Astrocyte of the cerebellum (primary cell): ENCODE measurements at places on chromosomes 2 and 18.
A peak's percentile ranks its signal among the peaks of the same experiment; 100 is the strongest.

DNA sequence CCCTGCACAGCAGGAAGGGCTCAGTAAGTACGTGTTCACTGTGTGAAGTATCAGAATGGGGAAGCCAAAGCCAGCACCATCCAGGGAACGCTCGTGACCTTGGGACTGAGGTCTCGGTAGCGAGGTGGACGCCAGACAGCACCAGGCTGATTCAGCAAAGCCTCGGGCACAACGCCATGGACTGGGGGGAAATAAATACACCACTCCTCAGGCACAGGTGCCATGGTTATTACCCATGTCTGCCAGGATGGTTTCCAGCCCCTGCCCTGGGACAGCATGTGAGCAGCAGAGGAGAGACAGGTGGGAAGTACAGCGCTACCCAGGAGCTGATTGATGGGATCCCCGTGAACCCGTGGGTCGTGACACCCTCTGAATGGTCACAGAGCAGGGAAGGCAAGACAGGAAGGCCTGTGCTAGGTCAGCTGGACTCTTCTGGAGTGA, 53.0 kb downstream of the REEP1 start:
- DNase-seq: no peak

DNA sequence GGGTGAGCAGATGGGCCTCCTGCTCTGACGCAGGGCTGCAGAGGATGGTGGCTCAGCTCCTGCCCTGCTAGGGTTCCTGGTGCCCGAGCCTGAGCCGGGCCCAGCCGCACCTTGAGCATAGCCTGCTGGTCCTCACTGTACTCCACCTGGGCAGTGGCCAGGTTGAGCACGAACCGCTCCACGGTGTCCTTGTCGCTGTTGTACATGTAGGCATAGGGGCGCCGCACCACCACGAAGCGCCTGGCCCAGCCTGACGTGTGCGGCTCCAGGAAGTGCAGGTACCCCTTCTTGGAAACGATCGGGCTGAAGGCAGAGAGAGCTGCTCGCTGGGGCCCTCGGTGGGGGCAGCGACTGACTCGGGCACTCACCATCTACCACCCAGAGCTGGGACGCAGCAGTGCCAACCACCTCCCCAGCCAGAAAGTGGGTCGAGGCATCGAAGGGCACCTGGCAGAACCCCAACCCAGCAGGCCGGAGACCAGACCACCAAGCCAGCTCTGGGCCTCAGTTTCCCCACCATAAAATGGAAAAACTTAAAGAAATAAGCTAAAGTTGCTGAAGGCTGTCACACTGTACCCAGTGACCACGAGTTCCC, 27.3 kb downstream of the AQP12A start:
- DNase-seq: no peak

- DNase-seq: no peak
Observed at GRCh38 chr2:29329899-29330298, 214.7 kb downstream of the CLIP4 start.

- no peak for DNase-seq
Observed at GRCh38 chr2:155309483-155309882, 611.0 kb downstream of the KCNJ3 start.

DNA sequence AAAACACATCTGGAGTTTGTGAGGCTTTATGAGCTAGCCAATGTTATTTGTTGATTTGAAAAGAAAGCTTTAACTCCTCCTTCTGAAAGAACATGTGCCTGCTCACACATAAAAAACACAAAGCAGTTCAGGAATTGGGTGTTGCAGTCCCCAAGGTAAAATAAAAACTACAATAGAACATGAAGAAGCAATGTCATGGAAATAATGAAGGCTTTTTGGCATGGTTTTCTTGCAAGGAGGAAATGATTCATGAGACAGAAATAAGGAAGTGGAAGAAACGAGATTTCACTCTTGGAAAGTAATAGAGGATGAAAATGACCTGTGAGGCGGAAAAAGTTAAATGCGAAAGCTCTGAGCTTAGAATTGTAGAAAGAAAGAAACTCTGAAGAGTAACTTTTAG, 81.1 kb downstream of the TRIB2 start:
- DNase-seq: peak; percentile 38

GRCh38 chr2:46943881-46944798, 28.5 kb upstream of the MCFD2 start:
- DNase-seq: no peak

DNA sequence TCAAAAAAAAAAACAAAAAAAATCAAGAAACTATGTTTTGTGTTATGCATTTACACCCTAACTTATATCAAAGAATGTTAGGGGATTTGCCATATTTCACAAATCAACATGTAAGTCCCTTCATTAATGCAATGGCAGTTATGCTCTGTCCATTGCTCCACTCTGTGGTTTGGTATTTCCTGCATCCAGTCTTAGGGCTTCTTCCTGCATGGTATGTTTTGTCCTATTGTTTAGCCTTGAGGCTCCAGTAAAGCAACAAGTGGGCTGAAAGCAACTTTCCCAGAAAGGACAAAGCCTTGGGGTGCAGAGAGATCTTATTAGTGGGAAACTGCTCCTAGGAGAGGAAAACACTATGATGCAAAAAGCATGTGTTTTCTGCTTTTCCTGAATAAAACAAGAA, 474.1 kb downstream of the IRS1 start:
- no peak for DNase-seq

DNA sequence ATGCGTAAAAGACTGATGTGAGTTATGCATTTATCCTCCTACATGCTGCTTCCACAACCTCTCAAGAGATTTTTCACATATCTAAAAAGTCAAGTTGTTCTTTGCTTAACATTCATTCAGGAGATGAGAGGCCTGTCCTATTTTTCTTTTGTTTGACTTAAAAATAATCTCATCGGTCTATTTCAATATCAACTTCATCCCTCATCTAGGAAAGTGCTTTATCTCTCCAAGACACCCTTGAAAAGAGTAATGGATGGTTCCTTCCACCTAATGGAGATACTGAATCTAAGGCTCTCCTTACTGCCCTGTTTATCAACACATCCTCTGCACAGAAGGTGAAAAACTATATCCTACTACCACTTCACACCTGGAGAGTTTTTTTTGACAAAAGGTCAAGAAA, 2.4 kb downstream of the NFE2L2 start:
- no peak for DNase-seq

GRCh38 chr2:59655809-59656208, 897.6 kb downstream of the BCL11A start:
- no peak for DNase-seq

DNA sequence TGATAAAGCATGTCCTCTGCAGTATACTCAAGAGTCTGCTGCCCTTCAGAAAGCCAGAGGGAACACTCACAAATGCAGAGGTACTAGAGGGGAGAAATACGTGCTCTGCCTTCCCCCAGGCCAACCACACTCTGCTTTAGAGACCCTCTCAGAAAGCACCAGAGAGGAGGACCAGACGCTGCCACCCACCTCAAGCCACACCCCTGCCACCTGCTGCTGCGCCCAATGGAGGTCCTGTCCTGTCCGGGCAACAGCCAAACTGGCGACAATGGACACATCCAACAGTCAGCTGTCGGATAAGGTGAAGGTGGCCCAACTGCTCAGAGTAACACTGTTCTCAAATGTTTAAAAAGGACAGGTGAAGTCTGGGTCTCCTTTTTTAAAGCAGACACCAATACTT, 44.6 kb downstream of the FAM168B start:
- DNase-seq: no peak

DNA sequence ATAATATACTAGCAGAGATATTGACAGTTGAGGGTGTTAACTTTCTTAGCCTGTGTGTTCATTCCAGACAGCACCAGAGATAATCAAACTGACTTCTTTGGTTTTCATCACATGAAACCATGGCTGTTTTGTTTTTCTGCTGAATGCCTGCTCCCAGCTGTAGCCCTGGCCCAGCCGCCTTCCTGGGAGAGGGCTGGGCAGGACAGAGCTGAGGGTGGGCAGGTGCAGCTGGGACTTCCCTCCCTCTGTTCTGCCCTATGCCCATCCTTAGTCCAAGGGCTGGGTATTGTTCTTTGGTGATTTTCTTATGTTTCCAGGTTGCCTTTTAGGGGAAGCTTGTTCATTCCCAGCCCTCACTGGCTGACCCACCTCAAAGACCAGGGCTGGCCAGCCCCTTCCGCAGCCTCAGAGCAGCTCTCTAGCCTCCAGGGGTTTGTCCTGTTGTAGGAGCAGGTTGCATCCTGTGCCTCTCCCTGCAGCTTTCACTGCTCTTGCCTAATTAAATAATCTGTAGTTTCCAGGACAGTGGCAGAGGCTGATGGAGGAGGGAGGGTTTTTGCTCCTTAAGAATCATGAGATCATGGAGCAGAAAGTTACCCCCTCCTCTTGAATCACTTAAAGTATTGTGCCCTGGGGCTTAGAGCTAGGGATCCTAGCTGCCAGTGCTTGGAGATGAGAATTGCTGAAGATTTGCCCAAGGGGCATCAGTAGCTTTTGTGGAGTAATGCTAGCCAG, 61.4 kb downstream of the MTCL1 start:
- DNase-seq: no peak

DNA sequence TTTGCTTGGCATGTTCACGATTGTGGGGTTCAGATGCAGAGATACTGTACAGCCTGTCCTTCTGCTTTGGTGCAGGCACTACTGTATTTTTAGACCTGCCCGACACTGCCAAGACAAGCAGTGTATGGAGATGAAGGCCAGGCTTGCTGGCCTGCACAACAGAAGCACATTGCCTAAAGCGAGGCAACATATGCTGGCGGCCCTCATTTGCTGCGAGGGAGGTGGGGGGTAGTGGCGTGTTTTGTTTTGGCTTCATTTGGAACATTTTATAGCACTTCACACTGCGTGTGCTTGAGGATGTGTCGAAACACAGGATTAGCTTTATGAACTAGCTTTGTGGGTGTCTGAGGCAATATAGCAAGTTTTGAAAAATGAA, 27.0 kb downstream of the TMEM182 start:
- DNase-seq: no peak

DNA sequence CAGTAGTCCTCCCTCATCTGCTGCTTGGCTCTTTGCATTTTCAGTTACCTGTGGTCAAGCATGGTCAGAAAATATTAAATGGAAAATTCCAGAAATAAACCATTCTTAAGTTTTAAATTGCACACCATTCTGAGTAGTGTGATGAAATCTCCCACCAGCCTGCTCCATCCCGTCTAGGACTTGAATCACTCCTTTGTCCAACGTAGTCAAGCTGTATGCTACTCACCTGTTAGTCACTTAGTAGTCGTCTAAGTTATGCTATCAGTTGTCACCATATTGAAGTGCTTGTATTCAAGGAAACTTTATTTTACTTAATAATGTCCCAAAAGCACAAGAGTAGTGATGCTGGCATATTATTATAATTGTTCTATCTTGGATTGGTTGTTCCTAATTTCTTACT, 172.5 kb downstream of the FIGN start:
- no peak for DNase-seq

- DNase-seq: no peak
Observed at GRCh38 chr18:22219568-22220355, 50.4 kb downstream of the GATA6 start.

DNA sequence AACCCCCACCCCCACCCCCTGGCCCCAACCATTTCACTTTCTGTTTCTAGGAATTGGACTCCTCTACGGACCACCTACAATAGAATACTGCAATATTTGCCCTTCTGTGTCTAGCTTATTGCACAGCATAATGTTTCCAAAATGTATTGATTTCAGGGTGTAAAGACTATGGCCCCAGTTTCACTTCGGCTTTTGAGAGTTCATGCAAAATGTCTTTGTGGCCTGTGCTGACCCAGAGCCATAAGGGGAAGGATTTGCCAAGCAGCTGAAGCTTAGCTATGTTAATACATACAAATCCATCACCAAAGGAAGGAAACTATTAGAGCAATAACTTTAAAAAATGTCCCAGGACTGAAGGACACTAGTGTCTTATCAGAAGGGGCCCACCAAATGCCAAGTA, 11.2 kb upstream of the ATP9B start:
- DNase-seq: no peak

DNA sequence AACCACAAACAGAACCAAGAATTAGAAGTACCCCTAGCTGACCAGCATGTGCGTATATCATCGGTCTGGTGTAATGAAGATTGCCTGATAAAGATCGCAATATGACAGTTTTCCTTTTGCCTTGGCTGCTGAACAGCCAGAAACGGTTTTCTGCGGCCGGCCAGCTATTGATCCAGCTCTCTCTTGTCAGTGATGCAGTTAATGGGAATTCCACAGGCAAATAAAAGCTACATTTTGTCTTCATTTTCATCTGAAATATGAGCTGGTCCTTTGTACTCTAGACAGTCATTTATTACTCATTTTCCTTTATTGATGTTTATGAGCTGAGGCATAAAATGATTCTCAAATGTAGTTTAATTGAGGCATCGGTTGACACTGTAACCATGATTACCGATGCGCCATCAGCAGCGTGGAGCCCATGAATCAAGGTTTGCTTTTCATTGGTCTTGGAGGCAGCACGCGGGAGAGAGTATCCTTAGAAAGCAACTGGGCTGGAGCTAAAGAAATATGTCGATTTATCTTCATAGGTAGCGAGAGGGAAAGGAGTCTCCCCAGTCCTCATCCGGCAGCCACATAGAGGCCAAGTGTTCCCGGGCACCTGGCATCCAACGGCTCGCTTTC, 535.2 kb downstream of the GALR1 start:
- DNase-seq: no peak

GRCh38 chr2:1437101-1437500, 23.8 kb downstream of the TPO start:
- DNase-seq: no peak

- peak; percentile 79 for DNase-seq
Observed at GRCh38 chr2:217393585-217394032, 533.7 kb upstream of the TNP1 start.

GRCh38 chr2:3597567-3597966, 2.7 kb downstream of the COLEC11 start:
- DNase-seq: no peak

DNA sequence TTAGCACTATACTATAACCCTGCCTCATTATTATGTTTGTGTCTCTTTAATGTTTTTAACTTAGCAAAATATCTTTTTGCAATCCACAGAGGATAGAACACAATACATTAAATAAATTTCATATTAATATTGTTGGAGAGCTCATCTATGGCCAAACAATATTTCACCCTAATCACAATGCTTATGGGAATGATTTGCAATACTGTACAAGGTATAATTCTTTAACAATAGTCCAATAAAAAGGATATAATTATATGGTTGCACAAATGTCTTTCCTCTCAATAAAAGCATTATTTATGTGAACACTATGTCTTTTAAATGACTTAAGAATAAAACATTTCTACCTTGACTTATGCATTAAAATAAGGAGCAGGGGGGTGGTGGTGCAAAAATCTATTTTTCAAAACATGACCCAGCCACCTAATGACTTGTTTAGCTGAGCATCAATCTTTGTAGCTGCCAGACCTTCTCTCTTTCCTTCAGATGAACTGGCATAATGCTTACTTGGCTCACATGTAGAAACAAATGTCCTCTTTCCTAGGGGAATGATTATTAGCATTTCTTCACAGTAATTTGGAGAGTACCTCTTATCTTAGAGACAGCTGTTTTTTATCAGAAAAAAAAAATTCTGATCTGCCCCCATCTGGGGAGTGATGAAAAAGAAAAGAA, 1933.6 kb upstream of the LRRTM1 start:
- DNase-seq: no peak

GRCh38 chr2:214881647-214882202, 72.2 kb upstream of the BARD1 start:
- peak; percentile 51 for DNase-seq

GRCh38 chr2:174561283-174561971, 36.2 kb downstream of the WIPF1 start:
- DNase-seq: peak; percentile 83

GRCh38 chr18:54149078-54149697, 75.3 kb downstream of the MBD2 start:
- DNase-seq: peak; percentile 87
